ENCODE measurements at places on chromosomes 2 and 18. TPM values are rescaled to one million over a fixed set of nuclear protein-coding genes. Genes with fewer than 3 reads are reported as not detected.

- DNase-seq = peak; percentile 45
Observed at GRCh38 chr2:203427061-203427460, 98.9 kb downstream of the ABI2 start.

- DNase-seq = no peak
Observed at GRCh38 chr2:107627164-107627563, 199.5 kb upstream of the RGPD4 start.

HRH4 gene
- total RNA-seq = 0.19 TPM

GRCh38 chr2:63587814-63588384 is 378 bp downstream of the WDPCP start:
- no peak for DNase-seq

NCKAP5 gene
- total RNA-seq = 0.05 TPM

MALT1 gene
- 37.1 TPM for total RNA-seq

ANKRD30BL gene
- not detected for total RNA-seq

- DNase-seq = no peak
Observed at GRCh38 chr18:23819001-23819400, 129.7 kb downstream of the LAMA3 start.

- DNase-seq = peak; percentile 53
Observed at GRCh38 chr2:27379836-27380625, 503 bp downstream of the ZNF513 start.

PIKFYVE gene
- total RNA-seq = 36.3 TPM

- no peak for DNase-seq
Observed at GRCh38 chr18:26471027-26471426, 77.3 kb downstream of the KCTD1 start.

IL1RL1 gene
- total RNA-seq = 0.17 TPM

- no peak for DNase-seq
Observed at GRCh38 chr18:77486985-77487384, 237.3 kb downstream of the GALR1 start.

ASXL3 gene
- 0.05 TPM for total RNA-seq

GRCh38 chr2:188495969-188496431 is 204.3 kb downstream of the GULP1 start:
- DNase-seq = no peak

- DNase-seq = no peak
Observed at GRCh38 chr18:66582211-66582610, 21.7 kb downstream of the CDH19 start.

GRCh38 chr2:190190507-190191162 is 128.1 kb upstream of the MSTN start:
- DNase-seq = no peak

BMP10 gene
- total RNA-seq = not detected

KCNE4 gene
- total RNA-seq = 1.2 TPM

- no peak for DNase-seq
Observed at GRCh38 chr18:21389283-21389682, 147.3 kb downstream of the GREB1L start.

GRCh38 chr2:112679484-112679883 is 33.7 kb downstream of the SLC20A1 start:
- DNase-seq = no peak

- DNase-seq = no peak
Observed at GRCh38 chr18:79382681-79383387, 12.9 kb upstream of the NFATC1 start.

GRCh38 chr2:62304429-62305417 is 108.8 kb downstream of the B3GNT2 start:
- peak; percentile 98 for DNase-seq

GRCh38 chr2:61090386-61090921 is 24.8 kb downstream of the SANBR start:
- DNase-seq = no peak

- DNase-seq = peak; percentile 14
Observed at GRCh38 chr2:179201869-179202268, 62.8 kb downstream of the SESTD1 start.

SNTG2 gene
- total RNA-seq = 0.17 TPM

GRCh38 chr2:63658176-63658968 is 69.6 kb downstream of the MDH1 start:
- DNase-seq = peak; percentile 73

IL18RAP gene
- not detected for total RNA-seq

DNA sequence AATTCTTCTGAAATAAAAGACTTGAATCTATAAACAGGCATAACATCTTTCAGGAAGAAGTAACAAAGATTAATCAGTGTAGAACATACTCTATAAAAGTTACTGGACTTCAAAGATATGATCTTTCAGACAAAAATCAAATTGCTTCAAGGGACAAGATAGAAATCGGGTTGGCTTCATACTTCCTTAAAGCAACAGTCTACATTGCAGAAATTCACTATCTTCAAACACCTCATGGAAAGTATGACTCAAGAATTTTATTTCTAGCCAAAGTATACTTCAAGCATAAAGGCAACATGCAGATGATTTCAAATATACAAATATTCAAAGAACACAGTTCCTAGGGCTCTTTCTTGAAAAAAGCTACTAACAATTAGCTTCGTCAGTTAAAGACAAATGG is 240.7 kb downstream of the SRBD1 start:
- DNase-seq = no peak

DNA sequence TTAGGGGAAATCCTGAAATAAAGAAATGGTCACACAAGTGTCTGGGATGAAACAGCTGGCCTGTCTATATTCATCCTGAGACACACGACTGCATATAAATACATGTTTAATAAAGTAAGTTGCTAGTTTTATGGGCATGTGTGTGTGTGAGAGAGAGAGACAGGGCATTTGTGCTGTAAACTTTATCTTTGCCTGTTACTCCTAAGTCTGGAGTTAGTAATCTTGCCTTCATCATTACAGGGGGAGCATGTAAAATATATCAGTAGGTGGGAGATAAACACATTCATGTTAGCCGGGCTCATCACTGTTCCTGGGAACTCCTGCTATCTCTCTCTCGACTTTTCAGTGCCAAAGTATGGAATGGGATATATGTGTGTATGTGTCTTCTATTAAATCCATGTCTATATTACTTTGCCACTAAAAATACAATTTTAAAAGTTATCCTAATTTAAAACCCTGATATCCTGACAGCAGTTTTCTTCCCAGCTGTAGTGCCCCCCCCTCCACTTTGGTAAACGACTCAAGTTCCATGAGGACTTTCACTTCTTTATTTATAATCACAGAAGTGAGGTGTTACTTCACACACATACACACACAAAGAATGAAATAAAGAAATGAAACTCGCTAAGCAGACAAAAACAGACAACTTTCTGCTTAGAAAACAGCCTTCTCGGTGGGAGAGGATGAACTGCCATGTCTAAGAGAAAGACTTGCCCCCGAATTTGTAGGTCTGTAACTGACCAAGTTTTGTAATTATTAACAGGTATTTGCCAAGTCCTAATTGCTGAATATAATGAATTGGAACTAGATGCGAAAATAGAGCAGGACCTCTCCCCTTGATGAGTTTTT is 947 bp downstream of the ZEB2 start:
- peak; percentile 27 for DNase-seq

SKA1 gene
- total RNA-seq = 18.0 TPM

ZNF521 gene
- 173 TPM for total RNA-seq

DNA sequence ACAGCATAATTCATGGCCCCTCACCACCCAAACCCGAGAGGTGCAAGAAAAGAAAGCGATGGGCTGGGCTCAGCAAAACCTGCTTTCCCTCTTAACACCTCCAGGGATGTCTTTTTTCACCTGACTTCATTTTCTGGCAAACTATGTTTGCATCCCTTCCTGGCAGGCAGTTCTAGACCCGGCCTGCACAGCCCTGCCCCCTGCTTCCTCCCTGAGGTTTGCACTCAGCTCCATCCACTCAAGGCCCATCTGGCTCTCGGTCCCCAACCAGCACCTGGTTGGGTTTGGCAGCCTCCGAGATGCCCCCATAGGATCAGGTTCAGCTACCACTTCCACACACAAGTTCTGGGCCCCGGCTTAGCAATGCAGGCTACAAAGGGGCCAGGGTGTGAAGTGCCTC is 185.7 kb downstream of the SMAD7 start:
- no peak for DNase-seq

NT5C1B gene
- total RNA-seq = not detected

- no peak for DNase-seq
Observed at GRCh38 chr18:2612996-2613395, 41.6 kb downstream of the NDC80 start.

SERPINB7 gene
- not detected for total RNA-seq

DNA sequence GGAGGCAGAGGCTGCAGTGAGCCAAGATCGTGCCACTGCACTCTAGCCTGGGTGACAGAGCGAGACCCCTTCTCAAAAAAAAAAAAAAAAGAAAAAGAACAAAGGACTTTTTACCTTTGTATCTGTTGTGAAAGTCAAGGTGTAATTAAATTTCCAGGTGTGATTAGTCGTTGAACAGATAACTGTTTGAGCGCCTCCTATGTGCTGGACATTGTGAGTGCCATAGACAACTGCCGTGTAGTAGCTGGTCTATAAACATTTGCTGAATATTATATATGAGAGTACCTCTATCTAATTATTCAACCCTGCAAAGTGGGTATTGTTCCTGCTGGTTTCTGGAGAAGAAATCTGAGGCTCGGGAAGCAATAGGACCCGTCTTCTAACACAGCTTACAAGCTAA is 71.8 kb downstream of the ASAP2 start:
- no peak for DNase-seq

AOX1 gene
- total RNA-seq = 2.4 TPM

DNA sequence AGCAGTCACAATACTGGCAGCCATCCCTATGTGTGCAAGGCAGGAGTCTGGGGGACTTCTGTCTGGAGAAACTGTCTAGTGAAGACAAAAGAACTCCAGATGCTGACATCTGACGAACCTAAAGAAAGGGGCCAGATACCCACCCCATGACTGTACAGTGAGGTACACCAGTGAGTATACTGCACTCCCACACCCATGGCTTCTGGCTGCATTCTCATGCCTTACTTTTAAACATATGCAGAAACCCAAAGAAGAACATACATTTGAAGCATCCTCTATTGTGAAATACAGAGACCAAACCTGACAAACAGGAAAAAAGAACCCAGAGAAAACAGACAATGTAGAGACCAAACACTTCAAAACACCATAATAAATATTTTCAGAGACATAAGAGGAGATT is 102.2 kb downstream of the ACTR3 start:
- DNase-seq = no peak

DNA sequence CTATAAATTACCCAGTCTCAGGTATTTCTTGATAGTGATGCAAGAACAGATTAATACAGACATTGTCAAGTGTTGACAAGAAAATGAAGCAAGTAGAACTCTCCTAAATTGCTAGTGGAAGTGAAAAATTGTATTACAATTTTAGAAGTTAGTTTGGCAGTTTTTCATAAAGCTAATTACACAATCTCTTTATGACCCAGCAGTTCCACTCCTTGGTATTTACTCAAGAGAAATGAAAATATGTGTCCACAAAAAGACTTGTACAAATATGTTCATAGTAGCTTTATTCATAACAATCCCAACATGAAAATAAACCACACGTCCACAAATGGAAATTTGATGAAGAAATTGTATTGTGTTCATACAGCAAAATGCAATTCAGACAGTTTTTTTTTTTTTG is 49.4 kb downstream of the PDE1A start:
- DNase-seq = no peak

GRCh38 chr18:2515908-2516625 is 55.2 kb downstream of the METTL4 start:
- DNase-seq = peak; percentile 98

DNA sequence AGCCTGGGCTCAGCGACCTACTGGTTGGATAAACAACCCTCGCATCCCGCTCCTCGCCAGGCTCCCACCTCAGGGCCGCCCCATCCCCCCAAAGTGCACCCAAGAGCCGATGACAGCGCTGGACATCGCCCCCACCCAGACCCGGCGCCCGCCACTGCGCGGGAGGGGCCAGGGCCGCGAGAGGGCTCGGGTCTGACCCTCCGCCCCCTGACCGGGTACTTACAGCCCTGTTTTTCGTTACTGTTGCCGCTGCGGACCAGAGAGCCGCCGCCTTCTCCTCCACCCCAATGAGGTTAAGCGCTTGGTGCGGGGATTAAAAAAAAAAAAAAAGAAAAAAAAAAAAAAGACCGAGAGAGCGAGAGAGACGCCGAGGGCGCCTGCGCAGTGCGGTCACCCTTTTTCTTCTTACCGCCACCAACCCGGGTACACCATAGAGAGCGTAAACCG is at the start of gene CLASP1:
CLASP1 (minus strand) TSS at position 314 of the 447 bp plus-strand sequence. CDS start 43,567 bp downstream, outside the sequence.
- no peak for DNase-seq

DLX1 gene
- not detected for total RNA-seq

PSMA8 gene
- not detected for total RNA-seq

DNA sequence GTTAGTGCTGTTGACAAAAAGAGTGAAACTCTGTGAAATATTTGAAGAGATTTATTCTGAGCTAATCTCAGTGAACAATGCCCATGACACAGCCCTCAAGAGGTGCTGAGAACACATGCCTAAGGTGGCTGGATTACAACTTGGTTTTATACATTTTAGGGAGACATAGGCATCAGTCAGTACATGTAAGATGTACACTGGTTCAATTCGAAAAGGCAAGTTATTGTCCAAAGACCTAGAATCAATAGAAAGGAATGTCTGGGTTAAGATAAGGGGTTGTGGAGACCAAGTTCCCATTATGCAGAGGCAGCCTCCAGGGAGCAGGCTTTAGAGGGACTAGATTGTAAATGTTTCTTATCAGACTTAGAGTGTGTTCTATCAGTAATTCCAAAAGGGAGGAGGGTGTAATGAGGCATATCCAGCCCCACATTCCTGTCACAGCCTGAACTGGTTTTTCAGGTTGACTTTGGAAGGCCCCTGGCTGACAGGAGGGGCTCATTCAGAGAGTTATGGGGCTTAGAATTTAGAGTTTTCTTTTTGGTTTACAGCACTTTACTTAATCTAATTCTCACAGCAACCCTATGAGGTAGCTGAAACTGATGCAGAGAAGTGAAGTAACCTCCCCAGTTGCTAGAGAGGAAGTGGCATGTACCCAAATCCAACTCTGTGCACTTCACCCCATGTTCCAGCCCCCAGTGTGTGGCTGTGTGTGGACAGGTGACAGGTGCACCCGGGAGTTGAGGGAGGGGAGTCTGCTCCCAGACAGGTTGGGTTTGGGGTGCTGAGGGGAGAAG is 28.3 kb upstream of the ASAP2 start:
- no peak for DNase-seq

INHBB gene
- total RNA-seq = 8.5 TPM

DNA sequence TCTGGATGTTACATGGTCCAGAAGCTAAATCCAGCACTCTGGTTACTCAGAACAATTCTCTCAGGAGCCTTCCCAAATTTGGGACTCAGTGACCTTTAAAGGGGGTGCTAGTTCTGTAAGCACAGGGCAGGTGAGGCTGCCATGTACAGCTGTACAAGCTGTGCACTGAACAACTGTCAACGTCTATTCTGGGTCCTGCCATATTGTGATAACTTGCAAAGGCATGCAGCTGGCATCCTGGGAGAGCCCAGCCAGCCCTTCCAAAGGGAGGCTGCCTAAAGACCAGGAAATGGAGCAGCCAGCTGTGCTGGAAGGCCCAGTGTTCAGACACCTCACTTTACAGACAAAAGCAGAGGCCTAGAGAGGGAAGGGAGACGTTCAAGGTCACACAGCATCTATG is 204.8 kb downstream of the KLHL29 start:
- no peak for DNase-seq
